Ovary (tissue), 10 donors: ENCODE measurements at places on chromosomes 6 and 20. TPM values are rescaled to one million over a fixed set of nuclear protein-coding genes. Genes with fewer than 3 reads are reported as not detected.

- H3K4me3 ChIP-seq, result no peak overlapping the region
- DNase-seq, result no peak
- no peak overlapping the region for H3K27ac ChIP-seq
- H3K4me1 ChIP-seq, result no peaks in the 10 kb centered on the region
- H3K36me3 ChIP-seq, result no peaks in the 10 kb centered on the region
Observed at GRCh38 chr6:776951-777350, 84.0 kb upstream of the EXOC2 start.

- H3K27ac ChIP-seq, result no peak overlapping the region
- no peak for DNase-seq
- no peaks in the 10 kb centered on the region for H3K36me3 ChIP-seq
- no peak overlapping the region for H3K4me3 ChIP-seq
- H3K4me1 ChIP-seq, result no peaks in the 10 kb centered on the region
Observed at GRCh38 chr6:150156460-150156859, 13.6 kb downstream of the PPP1R14C start.

GRCh38 chr6:146664871-146665360 is 66.1 kb downstream of the ADGB start:
- H3K36me3 ChIP-seq, result no peaks in the 10 kb centered on the region
- H3K4me1 ChIP-seq, result no peaks in the 10 kb centered on the region
- no peak overlapping the region for H3K27ac ChIP-seq
- H3K27me3 ChIP-seq, result no peaks in the 10 kb centered on the region

DNA sequence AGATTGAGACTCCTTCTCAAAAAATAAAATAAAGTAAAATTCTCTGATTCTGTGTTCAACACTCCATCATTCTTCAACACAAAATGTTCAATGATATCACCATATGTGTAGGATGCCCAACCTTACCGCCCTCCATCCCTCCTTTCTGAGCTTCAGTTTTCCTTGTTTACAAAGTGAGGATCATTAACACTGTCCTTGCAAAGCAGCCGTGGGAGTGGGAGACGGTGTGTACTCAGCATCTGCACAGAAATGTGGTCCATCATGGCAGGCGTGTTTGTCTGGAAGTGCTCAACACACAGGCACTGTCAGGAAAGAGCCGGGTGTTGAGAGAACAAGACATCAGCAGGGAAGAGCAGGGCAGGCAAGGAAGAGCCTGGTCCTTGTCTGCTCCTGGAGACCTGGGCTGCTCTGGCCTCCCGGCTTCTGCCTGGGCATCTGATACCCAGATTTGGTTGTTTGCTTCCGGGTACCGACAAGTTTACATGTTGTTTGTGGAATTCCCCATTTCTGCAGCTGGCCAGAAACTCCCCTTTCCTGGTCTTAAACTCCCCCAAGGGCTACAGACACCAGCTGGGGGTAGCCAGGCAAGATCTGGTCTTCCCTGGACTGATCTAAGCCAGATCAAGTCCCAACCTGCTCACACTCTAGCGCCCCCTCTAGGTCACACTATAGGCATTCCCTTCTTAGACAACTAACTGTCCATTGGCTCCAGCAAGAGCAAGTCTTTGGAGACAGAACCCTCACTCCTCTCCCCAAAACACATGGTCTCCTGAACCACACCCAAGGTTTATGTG is 26.7 kb upstream of the TTPAL start:
- no peaks in the 10 kb centered on the region for H3K36me3 ChIP-seq
- no peaks in the 10 kb centered on the region for H3K27me3 ChIP-seq
- no peak overlapping the region for H3K4me3 ChIP-seq
- no peak for DNase-seq
- no peak overlapping the region for H3K27ac ChIP-seq

DNA sequence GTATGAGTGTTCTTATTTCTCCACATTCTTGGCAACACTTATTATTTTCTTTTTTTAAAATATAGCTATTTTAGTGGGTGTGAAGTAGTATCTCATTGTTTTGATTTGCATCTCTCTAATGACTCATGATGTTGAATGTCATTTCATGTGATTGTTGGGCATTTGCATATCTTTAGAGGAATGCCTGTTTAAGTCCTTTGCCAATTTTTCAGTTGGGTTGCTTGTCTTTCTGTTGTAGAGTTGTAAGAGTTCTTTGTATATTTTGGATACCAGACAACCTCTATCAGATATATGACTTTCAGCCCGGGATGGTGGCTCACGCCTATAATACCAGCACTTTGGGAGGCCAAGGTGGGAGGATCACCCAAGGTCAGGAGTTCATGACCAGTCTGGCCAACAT is 5.1 kb upstream of the POPDC3 start:
- no peak overlapping the region for H3K27ac ChIP-seq
- no peaks in the 10 kb centered on the region for H3K27me3 ChIP-seq
- no peak for DNase-seq
- no peaks in the 10 kb centered on the region for H3K36me3 ChIP-seq
- no peak overlapping the region for H3K4me3 ChIP-seq
- H3K4me1 ChIP-seq, result no peaks in the 10 kb centered on the region

Gene ADIG
- total RNA-seq, result not detected

GRCh38 chr6:31978831-31979230 is 3.0 kb upstream of the C4A start:
- no peak overlapping the region for H3K4me3 ChIP-seq
- no peaks in the 10 kb centered on the region for H3K36me3 ChIP-seq
- no peak for DNase-seq
- H3K4me1 ChIP-seq, result no peaks in the 10 kb centered on the region

- H3K4me3 ChIP-seq, result no peak overlapping the region
- DNase-seq, result no peak
- no peaks in the 10 kb centered on the region for H3K27me3 ChIP-seq
- no peak overlapping the region for H3K27ac ChIP-seq
- no peaks in the 10 kb centered on the region for H3K36me3 ChIP-seq
Observed at GRCh38 chr20:35085477-35086225, 7.0 kb downstream of the TRPC4AP start.

Gene RIPOR2
- total RNA-seq, result 3.7 TPM

DNA sequence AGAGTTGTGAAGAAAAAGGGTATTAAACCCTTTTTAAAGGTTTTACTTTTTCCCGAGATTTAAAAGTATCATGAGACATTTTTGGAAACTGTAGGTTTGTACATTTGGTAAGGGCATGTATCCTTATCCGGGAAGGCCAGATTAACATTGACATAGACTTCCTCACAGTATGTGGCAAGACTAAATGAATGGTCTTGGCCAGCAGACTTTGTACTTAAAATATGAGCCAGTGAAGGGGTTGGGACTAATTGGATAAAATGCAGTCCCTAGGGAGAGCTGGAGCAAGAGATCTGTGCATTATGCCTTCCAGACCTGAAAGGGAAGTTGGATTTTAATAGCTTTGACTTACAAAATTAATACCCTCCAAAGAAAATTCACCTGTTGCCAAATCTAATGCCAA is 60.4 kb upstream of the CCN2 start:
- H3K27ac ChIP-seq, result no peak overlapping the region
- no peaks in the 10 kb centered on the region for H3K36me3 ChIP-seq
- no peak for DNase-seq
- H3K4me1 ChIP-seq, result no peaks in the 10 kb centered on the region
- H3K27me3 ChIP-seq, result no peaks in the 10 kb centered on the region
- H3K4me3 ChIP-seq, result no peak overlapping the region

DNA sequence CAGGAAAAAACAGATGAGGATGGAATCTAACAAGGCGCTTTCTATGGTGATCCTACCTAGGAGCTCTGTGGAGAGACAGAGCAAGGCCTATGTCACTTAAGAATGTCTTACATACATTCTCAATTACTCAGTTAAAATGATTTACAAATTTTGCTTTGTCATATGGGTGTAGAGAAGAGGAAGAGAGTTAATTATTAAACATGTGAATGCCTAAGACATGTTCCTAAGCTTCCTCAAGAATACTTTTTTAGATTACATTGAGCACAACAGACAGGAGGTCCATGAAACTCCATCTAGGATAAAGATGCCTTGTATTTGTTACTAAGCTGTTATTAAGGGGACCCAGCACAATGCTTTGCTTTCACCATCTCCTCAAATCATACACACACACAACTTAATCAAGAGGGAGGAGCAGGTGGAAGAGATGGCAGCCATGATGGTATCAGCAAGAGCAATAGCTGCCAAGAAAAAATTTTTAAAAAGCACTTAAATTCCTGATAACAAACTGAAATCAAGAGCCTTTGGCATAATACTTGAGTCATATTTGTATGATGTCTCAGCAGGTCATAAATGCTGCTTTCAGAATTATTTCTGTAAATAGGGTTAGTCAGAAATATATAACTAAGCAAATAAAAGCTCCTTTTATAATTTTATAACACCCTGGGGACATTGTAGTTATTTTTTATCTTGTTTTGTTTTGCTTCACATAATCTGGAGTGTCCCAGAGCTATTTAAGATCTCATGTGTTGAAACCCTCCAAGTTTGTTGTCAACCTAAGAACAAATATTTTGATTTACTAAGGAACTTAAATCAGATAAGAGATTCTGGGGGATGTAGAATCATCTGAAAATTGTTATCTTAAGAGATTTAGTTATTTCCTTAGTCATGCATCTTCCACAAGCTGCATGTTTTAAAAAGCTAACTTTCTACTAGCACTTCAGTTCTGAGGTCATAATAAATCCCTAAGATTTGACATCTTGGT is 70.0 kb upstream of the CD2AP start:
- no peak overlapping the region for H3K27ac ChIP-seq
- DNase-seq, result no peak
- H3K4me3 ChIP-seq, result no peak overlapping the region
- no peaks in the 10 kb centered on the region for H3K4me1 ChIP-seq
- no peaks in the 10 kb centered on the region for H3K36me3 ChIP-seq

GRCh38 chr20:22373164-22373895 is 211.0 kb downstream of the FOXA2 start:
- H3K27ac ChIP-seq, result no peak overlapping the region
- DNase-seq, result no peak
- no peaks in the 10 kb centered on the region for H3K27me3 ChIP-seq
- H3K4me3 ChIP-seq, result no peak overlapping the region
- H3K36me3 ChIP-seq, result no peaks in the 10 kb centered on the region

- no peaks in the 10 kb centered on the region for H3K4me1 ChIP-seq
- no peak overlapping the region for H3K27ac ChIP-seq
- no peak overlapping the region for H3K4me3 ChIP-seq
- H3K36me3 ChIP-seq, result no peaks in the 10 kb centered on the region
- no peak for DNase-seq
Observed at GRCh38 chr6:50198245-50198644, 148.5 kb upstream of the DEFB112 start.

Gene GRM1
- 0.10 TPM for total RNA-seq

DNA sequence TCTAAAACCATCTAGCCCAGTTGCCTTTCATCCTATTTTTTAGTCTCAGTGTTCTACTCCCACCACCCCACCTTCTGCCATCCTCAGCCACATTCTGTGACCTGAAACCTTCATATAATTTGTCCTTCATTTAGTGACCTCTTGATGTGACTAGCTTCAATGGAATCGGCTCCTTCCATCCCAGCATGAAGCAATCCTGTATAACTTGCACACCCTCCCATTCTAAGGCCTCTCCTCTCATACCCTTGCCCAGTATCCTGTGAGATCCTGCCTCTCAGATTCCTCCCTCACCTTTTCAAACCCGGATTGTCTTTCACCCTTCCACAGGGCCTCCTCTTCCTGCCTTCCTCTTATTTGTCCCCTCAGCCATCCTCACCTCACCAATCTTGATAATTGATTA is 3.1 kb downstream of the ZNF76 start:
- H3K27ac ChIP-seq, result no peak overlapping the region
- no peaks in the 10 kb centered on the region for H3K27me3 ChIP-seq
- peaks cover 6% of the 10 kb centered on the region for H3K4me1 ChIP-seq
- no peak for DNase-seq

DNA sequence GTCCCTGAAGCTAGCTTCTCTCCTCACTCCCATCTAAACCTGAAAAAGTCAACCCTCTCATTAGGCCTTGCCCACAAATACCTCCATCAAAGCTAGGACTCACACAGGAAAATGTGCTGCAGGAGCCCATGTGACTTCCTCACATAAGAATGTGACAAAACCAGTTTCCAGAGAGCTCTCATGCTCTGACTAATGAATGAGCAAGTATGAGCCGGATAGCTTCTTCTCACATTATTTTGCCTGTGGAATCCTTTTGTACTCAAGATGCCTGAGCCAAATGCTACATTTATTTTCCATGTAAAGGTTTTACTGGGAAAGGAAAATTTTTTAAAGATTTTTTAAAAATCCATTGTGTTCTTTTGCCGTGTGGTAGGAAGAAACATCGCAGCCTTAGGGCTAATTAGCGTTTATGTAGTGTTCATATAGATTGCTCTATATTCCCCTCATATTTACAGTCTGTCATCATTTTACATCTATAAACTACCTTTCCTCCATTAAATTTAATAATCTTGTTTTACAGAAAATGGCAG is 68.6 kb upstream of the CCN6 start:
- H3K27me3 ChIP-seq, result no peaks in the 10 kb centered on the region
- H3K36me3 ChIP-seq, result no peaks in the 10 kb centered on the region
- H3K27ac ChIP-seq, result no peak overlapping the region

Gene TSBP1
- total RNA-seq, result not detected

Gene LY86
- 3.1 TPM for total RNA-seq

Gene ADGRF4
- total RNA-seq, result 0.13 TPM

DNA sequence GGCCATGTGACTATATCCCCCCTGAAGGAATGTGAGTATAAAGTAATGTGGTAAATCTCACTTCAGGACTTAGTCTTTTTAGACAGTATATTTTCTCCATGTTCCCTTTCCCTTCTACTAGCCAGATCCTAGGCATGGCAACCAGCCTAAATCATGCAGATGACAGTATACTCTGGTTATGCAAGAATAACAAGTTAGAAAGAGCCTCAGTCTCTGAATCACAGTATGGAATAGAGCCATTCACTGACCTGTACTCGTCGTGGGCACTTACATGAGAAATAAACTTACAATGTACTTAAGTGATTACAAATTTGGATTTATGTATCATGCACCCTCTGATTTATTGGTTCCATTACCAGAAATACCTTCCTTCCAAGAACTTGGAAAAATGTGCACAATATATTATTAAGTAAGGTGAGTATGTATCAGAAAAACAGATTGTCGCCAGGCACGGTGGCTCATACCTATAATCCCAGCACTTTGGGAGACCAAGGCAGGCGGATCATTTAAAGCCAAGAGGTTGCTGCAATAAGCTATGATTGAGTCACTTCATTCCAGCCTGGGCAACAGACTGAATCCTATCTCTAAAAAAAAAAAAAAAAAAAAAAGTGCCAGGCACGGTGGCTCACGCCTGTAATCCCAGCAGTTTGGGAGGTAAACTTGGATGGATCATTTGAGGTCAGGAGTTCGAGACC is 25.1 kb upstream of the FAM8A1 start:
- no peak overlapping the region for H3K4me3 ChIP-seq
- no peaks in the 10 kb centered on the region for H3K27me3 ChIP-seq
- H3K4me1 ChIP-seq, result no peaks in the 10 kb centered on the region
- no peak overlapping the region for H3K27ac ChIP-seq
- H3K36me3 ChIP-seq, result no peaks in the 10 kb centered on the region

- no peaks in the 10 kb centered on the region for H3K27me3 ChIP-seq
- no peak overlapping the region for H3K4me3 ChIP-seq
Observed at GRCh38 chr6:123393331-123393730, 243.4 kb downstream of the TRDN start.

GRCh38 chr20:59404749-59405148 is 104.3 kb downstream of the EDN3 start:
- H3K36me3 ChIP-seq, result no peaks in the 10 kb centered on the region
- H3K4me3 ChIP-seq, result no peak overlapping the region
- H3K4me1 ChIP-seq, result no peaks in the 10 kb centered on the region
- H3K27ac ChIP-seq, result no peak overlapping the region
- H3K27me3 ChIP-seq, result no peaks in the 10 kb centered on the region

Gene RWDD2A
- total RNA-seq, result 4.3 TPM

GRCh38 chr6:128738112-128738511 is 144.8 kb upstream of the LAMA2 start:
- no peak overlapping the region for H3K4me3 ChIP-seq
- no peak for DNase-seq
- H3K36me3 ChIP-seq, result no peaks in the 10 kb centered on the region
- H3K4me1 ChIP-seq, result no peaks in the 10 kb centered on the region
- no peaks in the 10 kb centered on the region for H3K27me3 ChIP-seq
- H3K27ac ChIP-seq, result no peak overlapping the region
